GM06990 (cell line): ENCODE measurements at places on chromosomes 6 and 20.

DNA sequence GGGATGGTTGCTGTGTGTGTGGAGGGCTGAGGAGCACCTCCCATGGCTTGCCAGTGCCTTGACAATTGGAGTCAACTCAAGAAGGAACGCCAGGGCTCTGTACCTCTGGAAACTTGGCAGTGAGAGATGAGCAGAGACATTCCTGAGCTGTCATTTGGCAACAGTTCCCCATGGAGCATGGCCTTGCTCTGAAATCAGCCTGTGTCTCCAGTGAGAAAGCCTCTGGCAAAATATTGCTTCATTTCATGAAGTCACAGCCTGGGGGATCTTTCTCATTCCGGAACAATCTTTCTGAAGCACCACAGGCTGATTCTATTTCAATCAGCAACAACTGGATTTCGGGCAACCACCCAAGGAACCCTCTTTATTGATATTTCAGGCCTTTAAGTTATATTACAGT is 52.2 kb upstream of the FNDC1 start:
- DNase-seq: no peak

DNA sequence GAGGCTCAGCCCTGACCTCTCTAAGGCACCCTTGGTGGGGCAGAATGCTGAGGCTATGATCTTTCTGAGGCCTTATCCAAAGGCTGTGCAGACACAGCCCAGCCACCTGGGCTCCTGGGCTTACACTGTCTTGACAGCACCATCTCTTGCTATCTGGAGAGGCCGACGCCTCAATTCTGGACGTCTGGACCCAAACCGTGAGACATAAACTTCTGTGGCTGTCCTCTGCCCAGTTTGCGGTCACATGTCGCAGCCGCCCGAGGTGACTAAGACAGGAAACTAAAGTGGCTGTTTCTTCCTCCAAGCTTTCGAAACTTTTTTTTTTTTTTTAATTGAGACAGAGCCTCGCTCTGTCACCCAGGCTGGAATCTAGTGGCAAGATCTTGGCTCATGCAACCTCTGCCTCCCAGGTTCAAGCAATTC is 49.3 kb downstream of the PRR18 start:
- DNase-seq: no peak

GRCh38 chr20:19114410-19114809 is 98.0 kb upstream of the SLC24A3 start:
- peak; percentile 9 for DNase-seq

GRCh38 chr6:170404697-170405096 is 98.1 kb downstream of the FAM120B start:
- DNase-seq: no peak

GRCh38 chr6:656460-657252 is at the start of gene HUS1B:
Gene HUS1B, minus strand, starts transcription at chr6:657100. Its CDS starts 156 bp downstream, at chr6:656944.
- no peak for DNase-seq

DNA sequence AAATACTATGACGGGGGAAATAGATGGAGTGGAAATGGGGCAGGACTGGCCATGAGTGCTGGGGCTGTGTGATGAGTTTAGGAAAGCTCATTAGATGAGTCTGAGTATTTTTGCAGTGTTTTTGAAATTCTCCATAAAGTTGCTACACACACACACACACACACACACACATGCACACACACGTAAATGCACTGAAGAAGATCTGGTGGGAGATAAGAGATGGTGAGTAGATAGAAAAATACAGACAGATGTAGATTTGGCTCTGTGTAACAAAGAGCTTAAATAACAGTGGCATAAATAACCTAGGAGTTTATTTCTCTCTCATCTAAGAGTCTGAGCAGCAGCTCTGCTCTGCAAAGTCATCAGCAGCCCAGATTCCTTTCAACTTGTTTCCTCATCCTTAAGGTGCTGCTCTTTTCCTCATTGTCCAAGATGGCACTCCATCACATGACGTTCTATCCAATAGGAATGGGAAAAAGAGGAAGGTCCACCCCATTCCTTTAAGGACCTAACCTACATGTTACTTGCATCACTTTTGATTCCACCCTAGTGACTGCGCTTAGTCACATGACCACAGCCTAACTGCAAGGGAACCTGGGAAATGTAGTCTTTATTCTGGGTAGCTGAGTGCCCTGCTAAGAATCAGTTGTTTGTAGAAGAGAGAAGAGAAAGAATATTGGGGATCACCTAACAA is 76.4 kb downstream of the EYA2 start:
- no peak for DNase-seq
